ENCODE measurements at places on chromosomes 7 and 10. TPM values are rescaled to one million over a fixed set of nuclear protein-coding genes. Genes with fewer than 3 reads are reported as not detected.

DNA sequence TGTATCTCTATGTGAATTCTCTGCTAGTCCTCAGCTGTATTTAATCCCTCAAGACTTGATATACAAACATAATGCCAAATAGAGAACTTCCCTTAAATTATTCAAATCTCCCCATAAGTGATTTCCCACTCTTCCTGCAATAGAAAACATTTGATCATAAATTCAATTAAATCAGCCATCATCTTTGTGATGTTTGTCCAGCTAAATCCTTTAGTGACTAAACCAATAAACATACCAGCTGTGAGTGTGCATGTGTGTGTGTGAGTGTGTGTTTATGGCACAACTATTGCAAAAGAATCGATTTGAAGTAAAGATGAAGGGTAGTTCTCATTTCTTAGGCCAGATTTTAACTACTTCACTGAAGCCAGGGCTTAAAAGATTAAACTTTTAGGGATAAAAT lies 175.5 kb upstream of the FZD1 start:
- DNase-seq = no peak

GRCh38 chr7:150612925-150613324 lies 19.3 kb downstream of the GIMAP6 start:
- DNase-seq = no peak

GRCh38 chr7:131131012-131131745 lies 196.5 kb upstream of the MKLN1 start:
- DNase-seq = no peak

PNLIPRP1 gene
- total RNA-seq = not detected

EPO gene
- not detected for total RNA-seq

- DNase-seq = no peak
These were observed 20.1 kb upstream of the MDFIC start for GRCh38 chr7:114901771-114902170.

DNA sequence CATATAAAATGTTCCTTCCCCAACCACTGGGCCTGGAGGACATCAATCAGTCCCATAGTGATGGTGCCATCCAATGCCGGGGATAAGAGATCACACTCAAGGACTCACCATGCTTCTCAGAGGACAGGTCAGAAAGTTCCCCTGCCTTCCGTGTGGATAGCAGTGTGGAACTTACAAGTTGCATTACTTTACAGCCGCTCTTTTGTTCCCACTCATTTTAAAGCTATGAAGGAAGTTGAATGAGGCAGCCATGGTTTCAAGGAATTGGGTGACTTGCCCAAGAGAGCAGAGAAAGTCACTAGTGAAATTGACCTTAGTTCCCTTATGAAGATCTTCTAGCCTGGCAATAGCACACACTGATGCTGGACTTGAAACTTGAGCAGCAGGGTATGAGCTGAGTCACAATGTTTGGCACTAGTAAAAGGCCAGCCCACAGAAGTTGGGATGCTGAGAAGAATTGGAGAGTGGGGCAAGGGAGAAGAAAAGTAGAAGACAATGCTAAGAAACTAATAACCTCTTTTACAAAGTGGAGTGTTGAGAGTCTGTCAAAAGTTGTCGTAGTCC lies 78.7 kb downstream of the CXCL12 start:
- no peak for DNase-seq

GRCh38 chr10:51369903-51370302 lies 295.6 kb downstream of the PRKG1 start:
- DNase-seq = no peak

IDI2 gene
- total RNA-seq = 0.51 TPM

SDHAF3 gene
- total RNA-seq = 12.8 TPM

PDK4 gene
- 49.0 TPM for total RNA-seq

DNA sequence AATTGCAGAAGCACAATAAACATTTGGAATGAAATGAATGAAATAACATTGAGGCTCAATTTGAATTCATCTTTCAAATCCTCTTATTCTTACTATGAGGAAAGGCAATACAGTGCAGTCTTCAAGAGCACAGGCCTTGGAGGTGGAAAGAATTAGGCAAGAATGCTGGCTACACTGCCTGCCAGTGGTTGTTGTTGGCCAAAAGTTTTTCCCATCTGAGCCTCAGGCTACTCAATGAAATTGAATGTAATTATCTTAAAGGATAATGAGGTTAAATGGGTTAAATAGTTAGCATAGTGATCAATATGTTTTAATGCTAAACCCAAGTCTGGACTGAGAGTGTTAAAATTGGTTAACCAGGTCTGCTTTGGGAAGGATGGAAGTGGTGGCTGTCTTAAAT lies 140.9 kb downstream of the MBL2 start:
- no peak for DNase-seq

GRCh38 chr10:21506351-21506750 lies 19.1 kb downstream of the SKIDA1 start:
- DNase-seq = no peak

DNA sequence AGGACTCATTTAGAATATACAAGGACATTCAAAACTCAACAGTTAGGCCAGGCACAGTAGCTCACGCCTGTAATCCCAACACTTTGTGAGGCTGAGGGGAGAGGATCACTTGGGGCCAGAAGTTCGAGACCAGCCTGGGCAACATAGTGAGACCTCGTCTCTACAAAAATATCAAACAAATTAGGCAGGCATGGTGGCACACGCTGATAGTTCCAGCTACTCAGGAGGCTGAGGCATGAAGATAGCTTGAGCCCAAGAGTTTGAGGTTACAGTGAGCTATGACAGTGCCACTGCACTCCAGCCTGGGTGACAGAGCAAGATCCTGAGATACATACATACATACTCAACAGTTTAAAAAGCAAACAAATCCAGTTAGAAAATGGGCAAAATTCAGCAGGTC lies 44.9 kb downstream of the GNA12 start:
- DNase-seq = no peak

GRCh38 chr7:24965831-24966708 lies 13.9 kb downstream of the OSBPL3 start:
- no peak for DNase-seq

- DNase-seq = no peak
These were observed 18.8 kb upstream of the CLDN12 start for GRCh38 chr7:90384433-90384832.

- no peak for DNase-seq
These were observed 57.6 kb downstream of the USP6NL start for GRCh38 chr10:11553773-11554381.

TACC2 gene
- total RNA-seq = 282 TPM

GRCh38 chr10:34864149-34865067 lies 49.3 kb upstream of the PARD3 start:
- no peak for DNase-seq
